Hindlimb muscle (tissue), 1 donor: ENCODE measurements at places on chromosomes 4 and X.

GRCh38 chrX:71541210-71542022 is 8.5 kb downstream of the OGT start:
- no peak for DNase-seq

DNA sequence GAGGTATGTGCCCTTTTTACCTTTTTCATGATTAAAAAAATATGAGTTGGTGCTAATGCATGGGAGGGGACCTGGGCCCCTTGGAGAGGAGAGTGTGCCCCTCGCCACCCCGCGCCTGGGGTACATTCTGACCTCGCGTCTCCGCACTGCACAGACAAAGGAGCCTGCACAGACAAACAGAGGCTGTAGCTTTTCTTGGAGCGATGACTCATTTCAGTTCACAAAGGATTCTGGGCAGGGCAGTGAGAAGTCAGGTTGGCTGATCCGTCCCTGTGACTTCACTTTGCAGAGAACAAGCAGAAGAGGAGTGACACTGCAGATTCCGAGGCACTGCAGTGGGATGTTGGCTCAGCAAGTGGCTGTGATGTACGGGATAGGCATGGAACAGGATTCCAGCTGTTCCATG is 82.9 kb downstream of the STOX2 start:
- DNase-seq = peak; percentile 89

DNA sequence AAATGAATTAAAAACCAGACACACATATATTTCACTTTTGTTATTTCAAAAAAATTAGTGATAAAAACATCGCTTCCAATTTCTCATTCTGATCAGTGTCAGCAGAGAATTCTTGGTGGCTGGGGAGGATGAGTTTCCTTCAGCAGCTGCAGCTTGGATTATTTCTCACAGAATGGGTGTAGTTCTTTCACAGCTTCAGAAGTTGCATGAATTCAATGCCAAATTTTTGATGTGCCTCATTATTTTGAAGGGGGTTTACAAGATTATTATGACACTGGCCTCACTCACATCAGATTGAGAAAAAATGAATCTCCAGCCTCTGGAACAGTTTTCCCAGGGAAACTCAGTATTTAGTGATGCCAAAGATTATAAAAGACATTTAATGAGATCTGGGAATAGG is 184.9 kb upstream of the WDFY3 start:
- peak; percentile 51 for DNase-seq

- no peak for DNase-seq
Measured at GRCh38 chrX:10239611-10240064, 82.9 kb downstream of the CLCN4 start.

DNA sequence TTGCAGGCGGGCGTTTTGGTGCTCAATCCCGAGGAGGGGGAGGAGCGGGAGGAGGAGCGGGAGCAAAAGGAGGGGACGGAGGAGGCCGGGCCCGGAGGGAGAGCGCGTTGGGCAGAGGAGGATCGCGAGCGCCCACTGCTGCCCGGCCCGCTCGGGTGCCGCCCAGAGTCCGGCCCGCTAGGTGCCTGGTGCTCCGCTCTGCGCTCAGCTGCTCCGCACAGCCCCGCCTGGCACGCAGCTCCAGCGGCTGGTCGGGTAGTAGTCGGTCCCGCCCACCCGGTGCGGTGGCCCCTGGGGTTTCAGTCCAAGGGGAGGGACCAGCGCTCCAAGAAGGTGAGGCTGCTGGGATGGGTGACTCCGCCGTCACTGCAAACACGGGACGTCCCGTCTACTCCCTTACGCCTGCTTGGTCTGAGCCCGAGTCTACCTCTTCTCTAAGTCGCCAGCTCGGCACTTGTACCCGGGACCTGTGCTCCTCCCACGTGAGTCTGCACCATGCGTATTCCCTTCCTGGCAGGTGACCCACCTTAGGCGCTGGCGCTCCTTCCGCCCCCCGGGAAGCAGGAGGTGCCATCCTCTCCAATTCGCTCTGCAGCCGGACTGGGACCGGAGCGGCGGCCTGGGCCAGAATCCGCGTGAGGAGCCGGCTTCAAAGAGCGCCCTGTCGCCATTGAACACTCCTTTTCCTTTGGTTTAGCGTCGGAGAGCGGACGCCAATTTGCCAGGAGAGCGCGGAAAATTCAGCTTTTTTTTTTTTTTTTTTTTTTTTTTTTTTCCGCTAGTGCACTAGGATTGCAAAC is 405 bp upstream of the HS3ST1 start:
- DNase-seq = peak; percentile 55

DNA sequence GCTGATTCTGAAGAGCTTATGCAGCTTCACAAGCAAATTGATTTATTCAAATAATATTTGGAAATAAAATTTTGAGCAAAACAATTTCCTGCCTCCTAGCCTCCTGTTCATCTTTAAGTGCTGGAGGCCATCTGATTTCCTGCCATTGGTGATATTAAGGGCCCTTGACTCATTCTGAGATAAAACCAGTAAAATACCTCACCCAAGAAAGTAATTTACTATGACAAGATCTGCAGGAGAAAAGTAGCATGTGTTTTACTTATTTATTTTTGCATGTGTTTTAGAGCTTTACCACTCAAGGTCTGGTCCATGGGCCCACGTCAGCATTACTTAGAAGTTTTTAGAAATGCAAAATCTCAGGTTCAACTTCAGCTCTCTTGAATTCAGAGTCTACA is 67.7 kb downstream of the DCLK2 start:
- DNase-seq = no peak

GRCh38 chr4:65645185-65645584 is 25.1 kb downstream of the EPHA5 start:
- DNase-seq = no peak

- DNase-seq = no peak
Measured at GRCh38 chr4:76831711-76832373, 66.1 kb downstream of the SOWAHB start.

GRCh38 chr4:90142081-90142480 is 14.9 kb downstream of the CCSER1 start:
- DNase-seq = no peak

GRCh38 chr4:154838694-154839093 is 57.6 kb downstream of the RBM46 start:
- no peak for DNase-seq

- no peak for DNase-seq
Measured at GRCh38 chr4:150493851-150494250, 88.1 kb upstream of the MAB21L2 start.

DNA sequence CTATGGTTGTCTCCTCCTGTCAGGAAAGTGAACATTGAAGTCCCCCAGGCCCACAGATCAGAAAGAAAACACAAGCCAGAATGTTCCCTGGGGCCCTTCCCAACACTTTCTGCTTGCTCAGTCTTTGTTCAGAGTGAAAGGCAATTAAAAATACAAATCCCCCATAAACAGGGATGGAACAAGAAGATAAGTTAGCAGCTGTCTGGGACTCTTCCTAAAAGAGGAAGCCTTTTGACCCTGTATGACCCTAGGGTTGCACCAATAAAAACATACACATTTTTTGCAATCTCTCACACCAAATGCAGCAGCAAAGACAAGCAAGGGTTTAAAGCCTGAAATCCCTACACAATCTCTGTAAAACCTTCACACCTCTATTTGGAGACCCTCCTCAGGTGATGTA is 22.6 kb downstream of the IRF2 start:
- DNase-seq = no peak

DNA sequence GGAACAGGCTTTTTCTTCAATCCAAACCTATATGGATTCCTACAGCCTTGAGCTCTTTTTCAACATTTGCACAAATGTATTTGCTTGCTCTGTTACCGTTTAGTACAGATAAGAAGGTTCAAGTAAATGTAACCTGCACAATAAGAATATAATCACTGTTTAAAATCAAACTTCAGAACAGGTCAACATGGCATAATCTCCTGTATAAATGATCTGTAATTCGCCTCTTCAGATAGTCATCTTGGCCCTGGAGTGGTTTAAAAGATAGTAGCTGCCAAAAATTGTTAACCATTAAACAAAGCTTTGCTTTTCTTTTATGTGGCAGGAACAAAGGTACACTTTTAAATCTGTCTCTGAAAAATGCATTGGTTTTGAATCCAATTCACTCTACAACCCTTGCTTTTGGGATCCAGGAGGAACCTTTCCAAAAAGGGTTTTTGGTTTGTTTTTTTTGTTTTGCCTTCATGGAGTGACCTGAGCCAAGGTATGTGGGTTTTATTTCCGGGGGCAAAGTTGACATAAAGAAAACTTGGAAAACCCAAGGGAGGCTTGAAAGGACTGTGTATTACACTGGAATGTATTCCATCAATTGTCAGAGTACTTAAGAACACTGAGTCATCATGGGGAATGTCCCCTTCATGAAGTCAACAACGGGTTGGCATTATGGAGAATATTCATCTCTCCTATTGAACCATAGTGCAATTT is 210.4 kb upstream of the HCCS start:
- no peak for DNase-seq

DNA sequence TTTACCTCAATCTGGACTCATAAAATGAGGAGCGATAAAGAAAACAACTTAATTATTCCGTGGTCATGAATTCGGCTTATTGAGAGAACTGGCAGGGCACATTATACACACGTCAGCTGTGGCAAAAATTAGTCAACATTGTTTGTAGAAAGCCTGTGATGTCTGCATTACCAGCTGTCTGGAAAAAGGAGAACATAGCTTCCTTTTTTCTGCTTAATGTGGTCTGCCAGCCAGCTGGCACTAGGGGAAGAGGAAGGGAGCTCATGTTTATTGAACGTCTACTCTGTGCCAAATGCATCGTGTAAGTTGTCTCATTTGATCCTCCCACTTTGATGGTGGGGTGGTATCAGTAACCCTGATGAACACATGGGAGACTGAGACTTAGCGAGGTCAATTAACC is 367.6 kb downstream of the ARHGAP24 start:
- DNase-seq = peak; percentile 54
